Urinary bladder (tissue), 4 donors: ENCODE measurements at places on chromosomes 3 and 15. TPM values are rescaled to one million over a fixed set of nuclear protein-coding genes. Genes with fewer than 3 reads are reported as not detected.

Gene SPATA12
- total RNA-seq: not detected

Gene EPHA3
- total RNA-seq: 158 TPM

Gene ISLR
- 110 TPM for total RNA-seq

Gene CD276
- 40.6 TPM for total RNA-seq

Gene CASR
- 0.74 TPM for total RNA-seq

Gene P2RY14
- 2.6 TPM for total RNA-seq

Gene TGM5
- 0.26 TPM for total RNA-seq

Gene IL5RA
- total RNA-seq: 0.69 TPM

Gene KBTBD13
- 0.32 TPM for total RNA-seq

DNA sequence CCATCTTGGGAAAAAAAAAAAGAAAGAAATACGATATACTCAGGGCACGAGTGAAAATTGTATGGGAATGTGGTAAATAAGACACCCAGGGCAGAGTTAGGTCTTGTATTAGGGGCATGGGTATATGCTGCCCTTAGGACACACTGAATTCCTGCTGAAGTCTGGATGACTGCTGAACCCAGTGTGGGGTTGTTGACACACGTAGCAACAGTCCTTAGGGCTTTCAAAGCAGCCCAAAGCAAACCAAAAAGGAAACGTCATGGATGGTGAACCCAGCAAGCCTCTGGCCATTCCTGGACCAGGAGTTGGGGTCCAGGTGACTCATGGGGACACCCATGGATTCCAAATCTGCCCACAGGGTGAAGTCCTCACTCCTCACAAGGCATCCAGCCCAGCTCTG lies 27.1 kb upstream of the SEMA3F start:
- no peak for DNase-seq

DNA sequence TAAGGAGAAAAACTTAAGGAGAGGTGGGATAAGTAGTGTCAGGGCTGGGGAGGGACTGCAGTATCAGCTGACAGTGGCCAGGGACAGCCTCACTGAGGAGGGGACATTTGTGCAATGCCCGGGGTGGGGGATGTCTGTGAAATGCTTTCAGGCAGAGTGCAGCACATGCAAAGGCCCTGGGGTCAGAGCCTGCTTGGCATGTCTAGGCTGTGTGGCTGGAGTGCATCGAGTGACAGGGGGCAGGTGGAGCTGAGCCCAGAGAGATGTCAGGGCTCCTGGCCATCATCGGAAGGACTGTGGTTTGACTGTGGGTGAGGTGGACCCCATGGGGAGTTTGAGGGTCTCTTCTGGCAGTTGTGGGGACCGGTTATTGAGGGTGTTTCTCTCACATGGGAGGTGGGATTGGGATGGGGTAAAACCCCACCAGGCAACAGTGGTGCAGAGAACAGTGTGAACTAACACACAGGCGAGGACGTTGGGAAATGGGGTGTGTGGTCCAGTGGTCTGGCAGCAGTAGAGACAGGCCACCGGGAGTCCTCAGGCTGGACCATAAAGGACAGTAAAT lies 61.2 kb downstream of the FBLN2 start:
- no peak for DNase-seq

DNA sequence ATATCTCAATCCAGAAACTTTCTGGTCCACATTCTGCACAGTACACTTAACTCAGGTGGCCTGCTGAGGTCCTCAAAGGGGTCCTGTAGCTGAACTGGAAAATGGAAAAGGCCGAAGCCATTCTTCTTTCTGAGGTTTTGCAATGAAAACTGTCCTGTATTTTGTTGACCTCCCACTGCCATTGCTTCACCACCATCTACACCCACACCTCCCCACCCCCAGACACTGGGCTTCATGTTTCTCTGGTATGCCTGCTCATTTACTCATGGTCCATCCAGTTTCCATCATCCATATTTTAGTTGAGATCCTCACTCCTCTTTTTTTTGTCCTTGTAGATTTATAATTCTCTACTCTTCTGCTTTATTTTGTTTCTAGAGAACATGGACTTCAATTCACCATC lies 115.7 kb upstream of the SLC24A5 start:
- no peak for DNase-seq

GRCh38 chr15:87570206-87570605 lies 686.3 kb downstream of the NTRK3 start:
- no peak for DNase-seq

GRCh38 chr15:66738116-66738515 lies 36.1 kb downstream of the SMAD6 start:
- DNase-seq: no peak

GRCh38 chr15:98387866-98388265 lies 260.5 kb upstream of the IGF1R start:
- no peak for DNase-seq

- no peak for DNase-seq
Observed at GRCh38 chr15:67807836-67808235, 17.5 kb upstream of the SKOR1 start.

DNA sequence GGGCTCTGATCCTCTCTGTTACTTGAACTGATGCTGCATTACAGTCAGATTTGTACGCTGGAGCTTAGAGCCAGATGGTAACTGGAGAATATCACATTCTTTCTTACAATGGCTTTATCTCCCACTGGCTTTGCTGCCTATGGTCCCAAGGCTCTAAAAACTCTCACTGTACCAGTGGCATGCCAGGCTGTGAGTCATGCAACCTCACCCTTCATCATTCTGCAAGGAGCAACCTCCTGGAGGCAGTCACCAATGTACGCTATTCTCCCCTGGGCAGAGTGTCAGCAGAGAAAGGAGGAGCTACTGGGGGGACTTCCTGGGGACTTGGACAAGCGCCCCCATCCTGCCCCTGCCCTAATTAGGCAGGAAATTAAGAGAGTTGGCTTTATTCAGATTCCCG lies 97.9 kb upstream of the EIF1B start:
- no peak for DNase-seq

- DNase-seq: no peak
Observed at GRCh38 chr3:104385421-104385820, 981.3 kb upstream of the ALCAM start.

GRCh38 chr3:41522612-41523011 lies 323.3 kb downstream of the CTNNB1 start:
- DNase-seq: no peak

DNA sequence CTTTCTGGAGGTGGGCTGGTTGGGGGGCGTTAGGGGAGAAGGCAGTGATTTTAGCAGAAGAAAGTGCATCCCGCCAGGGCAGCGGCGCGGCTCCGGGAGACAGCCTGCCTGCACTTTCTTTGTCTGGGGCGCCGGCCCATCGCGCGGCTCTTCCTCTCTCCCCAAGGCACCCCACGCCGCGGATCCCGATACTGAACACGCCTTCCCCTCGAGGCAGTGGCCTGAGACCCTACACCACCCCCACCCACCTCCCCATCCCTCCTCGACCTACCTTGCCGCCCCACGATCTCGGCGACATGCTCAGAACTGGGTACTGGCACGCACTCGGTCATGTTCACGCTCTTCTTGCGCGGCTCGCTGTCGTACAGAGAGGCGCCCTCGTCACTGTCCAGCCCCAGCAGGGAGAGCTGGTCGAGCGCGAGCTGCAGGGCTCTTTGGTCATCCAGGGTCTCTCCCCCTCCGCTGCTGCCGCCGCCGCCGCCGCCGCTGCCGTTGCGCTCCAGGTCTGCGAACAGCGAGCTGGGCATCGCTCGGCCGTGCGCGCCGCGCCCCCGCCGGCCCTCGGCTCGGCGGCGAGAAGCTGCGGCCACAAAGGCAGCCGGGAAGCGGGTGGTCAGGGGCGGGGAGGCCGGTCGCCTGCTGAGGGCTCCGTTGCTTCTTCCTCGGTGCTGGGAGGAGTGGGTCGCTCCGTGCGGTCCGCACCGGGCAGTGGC lies 483 bp downstream of the MEX3B start:
- no peak for DNase-seq

GRCh38 chr3:66722675-66723074 lies 221.9 kb upstream of the LRIG1 start:
- DNase-seq: no peak
